ENCODE measurements at places on chromosomes 1 and 21.

GRCh38 chr21:45136927-45137611, 62.7 kb downstream of the ADARB1 start:
- peak; percentile 90 for DNase-seq

GRCh38 chr21:30714456-30714855, 4.1 kb downstream of the KRTAP21-3 start:
- no peak for DNase-seq

- DNase-seq = no peak
Observed at GRCh38 chr1:209855006-209855405, 27.2 kb downstream of the UTP25 start.

- DNase-seq = no peak
Observed at GRCh38 chr1:65459397-65459768, 38.9 kb downstream of the LEPR start.

GRCh38 chr1:98472878-98473277, 188.6 kb upstream of the SNX7 start:
- no peak for DNase-seq

DNA sequence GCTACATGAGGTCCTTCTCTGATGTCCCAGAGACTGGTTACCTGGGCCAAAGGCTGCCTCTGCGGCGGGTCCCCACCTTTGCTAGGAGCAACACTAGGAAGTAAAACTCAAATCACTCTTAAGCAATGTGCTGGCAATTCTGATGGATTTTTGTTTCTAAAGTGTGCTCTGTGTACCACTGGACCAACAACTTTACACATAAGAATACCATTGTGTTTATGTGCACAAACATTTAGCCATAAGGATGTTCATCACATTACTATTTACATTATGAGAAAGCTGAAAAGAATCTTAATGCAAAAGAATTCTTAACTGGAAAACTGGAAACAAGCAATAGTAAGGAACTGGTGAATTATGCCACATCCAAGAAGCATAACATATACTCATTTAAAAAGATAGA, 38.6 kb downstream of the SSBP3 start:
- DNase-seq = no peak

- no peak for DNase-seq
Observed at GRCh38 chr1:2088458-2088857, 38.2 kb downstream of the PRKCZ start.

GRCh38 chr1:90074137-90074536, 79.2 kb downstream of the ZNF326 start:
- no peak for DNase-seq

GRCh38 chr1:30405631-30406212, 317.7 kb downstream of the MATN1 start:
- no peak for DNase-seq

- DNase-seq = no peak
Observed at GRCh38 chr1:51559064-51559500, 40.0 kb upstream of the EPS15 start.

GRCh38 chr1:10936998-10937901, 75.2 kb upstream of the TARDBP start:
- DNase-seq = no peak

- no peak for DNase-seq
Observed at GRCh38 chr1:184223216-184223615, 163.6 kb upstream of the C1orf21 start.

- DNase-seq = no peak
Observed at GRCh38 chr1:112991402-112992120, 35.6 kb upstream of the SLC16A1 start.

DNA sequence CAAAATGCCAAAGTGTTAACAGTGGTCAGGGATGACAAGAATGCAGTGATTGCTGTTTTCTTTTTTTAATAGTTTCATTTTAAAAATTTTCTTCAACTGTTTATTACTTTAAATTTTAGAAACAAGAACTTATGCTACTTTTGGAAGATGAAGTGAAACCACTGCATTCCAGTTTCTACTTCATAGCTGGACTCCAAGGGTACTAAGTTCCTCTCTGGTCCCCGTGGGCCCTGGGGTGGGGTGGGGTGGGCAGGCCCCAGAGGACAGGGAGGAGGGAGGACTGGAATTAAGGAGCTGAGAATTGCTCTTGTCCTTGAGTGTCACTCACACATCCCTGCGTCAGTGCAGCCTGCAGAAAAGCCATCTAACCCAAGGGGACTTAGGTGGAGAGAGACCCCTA, 97.3 kb downstream of the RAVER2 start:
- DNase-seq = no peak

DNA sequence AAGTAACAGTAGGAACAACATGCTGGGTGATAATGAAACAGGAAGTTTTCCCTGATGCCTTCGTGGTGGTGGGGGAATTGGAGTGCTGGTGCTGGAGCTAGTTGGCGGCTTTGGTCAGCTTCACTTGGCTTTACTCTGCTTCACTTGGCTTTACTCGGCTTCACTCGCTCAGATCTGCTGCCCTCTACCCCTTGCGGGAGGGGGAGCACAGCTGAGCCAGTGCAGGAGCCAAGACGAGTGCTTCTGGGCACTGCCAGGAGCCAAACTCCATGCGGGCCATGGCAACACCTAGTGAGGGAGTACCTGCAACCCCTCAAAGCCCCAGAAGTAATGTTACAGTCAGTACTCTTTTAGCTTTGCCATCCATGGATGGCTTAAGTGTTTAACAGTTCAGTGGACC, 10.6 kb upstream of the PRKACB start:
- DNase-seq = no peak

- no peak for DNase-seq
Observed at GRCh38 chr1:30600258-30600657, 123.1 kb downstream of the MATN1 start.

DNA sequence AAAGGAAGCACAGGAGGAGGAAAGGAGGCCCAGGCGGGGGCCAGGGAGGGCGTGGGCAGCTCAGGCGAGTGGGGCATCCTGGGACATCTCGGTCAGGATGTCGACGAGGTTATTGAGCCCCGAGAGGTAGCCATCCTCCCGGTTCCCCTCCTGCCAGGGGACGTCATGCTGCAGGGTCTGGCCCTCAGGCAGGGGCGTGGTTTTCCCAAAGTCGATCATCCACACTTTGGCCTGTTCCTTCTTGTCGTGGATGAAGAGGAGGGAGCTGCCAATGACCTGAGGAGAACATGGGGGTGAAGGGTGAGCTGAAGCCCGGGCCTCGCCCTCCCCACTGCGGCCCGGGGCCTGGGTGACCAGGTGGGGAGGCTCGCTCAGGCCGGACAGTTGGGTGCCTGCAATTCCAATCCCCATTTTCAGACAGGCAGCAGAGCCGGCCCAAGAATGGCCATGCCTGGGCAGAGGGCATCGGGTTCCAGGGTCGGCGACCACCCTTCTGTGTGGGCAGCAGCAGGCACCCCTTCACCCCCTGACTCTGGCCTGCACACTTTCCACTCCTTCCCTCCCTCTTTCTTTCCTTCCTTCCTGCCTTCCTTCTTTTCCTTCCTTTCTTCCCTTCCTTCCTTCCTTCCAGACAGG, 86.2 kb downstream of the STUM start:
- no peak for DNase-seq

DNA sequence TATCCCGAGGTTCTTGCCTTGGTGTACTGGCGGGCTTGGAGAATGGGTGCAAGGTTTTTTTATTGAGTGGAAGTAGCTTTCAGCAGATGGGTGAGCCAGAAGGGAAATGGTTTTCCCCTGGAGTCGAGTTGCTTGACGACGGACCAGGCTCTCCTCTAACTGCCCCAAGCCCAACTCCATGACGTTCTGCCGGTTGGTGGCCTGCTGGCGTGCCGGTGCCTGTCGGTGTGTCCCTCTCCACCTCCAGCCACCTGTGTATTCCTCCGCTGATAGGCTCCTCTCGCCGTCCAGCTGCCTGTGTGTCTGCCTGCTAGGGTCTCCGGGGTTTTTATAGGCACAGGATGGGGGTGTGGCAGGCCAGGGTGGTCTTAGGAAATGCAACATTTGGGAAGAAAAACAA, 34.3 kb upstream of the PTGFRN start:
- DNase-seq = no peak

DNA sequence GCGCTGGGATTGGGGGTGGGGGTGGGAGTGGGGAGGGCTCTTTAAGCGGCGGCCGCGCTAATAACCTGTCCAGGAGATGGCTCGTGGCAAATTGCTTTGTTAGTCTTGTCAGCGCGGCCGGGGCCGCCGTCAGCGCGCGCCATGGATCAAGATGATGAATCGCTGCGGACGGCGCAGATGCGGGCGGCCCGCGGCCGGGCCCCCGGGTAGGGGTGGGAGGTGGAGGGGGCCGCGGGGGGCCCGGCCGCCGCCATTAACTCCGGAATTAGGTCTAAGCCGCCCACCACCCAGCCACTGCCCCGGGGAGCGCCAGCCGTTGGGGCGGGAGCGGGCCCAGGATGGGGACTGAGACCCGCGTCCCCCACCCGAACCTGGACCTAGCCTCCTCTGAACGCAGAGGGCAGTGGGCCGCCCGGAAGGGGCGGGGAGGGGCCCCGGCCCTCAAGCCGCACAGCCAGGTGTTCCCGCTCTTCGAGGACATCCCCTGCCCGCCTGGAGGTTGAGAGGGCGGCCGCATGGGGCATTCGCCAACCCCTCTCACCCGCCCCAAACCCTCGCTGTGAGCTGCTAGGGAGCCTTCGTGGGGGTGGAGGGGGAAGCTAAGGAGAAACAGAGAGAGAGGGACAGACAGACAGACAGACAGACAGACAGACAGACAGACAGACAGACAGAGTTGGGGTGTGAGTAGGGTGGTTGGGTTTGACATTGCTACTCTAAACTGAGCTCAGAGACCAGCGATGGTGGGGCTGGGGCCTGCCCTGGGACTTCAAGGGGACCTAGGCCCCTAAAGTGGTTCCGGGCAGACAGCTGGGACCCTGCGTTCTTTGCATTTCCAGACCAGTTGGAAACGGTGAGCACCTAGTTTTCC, 3.8 kb upstream of the DMBX1 start:
- peak; percentile 52 for DNase-seq

DNA sequence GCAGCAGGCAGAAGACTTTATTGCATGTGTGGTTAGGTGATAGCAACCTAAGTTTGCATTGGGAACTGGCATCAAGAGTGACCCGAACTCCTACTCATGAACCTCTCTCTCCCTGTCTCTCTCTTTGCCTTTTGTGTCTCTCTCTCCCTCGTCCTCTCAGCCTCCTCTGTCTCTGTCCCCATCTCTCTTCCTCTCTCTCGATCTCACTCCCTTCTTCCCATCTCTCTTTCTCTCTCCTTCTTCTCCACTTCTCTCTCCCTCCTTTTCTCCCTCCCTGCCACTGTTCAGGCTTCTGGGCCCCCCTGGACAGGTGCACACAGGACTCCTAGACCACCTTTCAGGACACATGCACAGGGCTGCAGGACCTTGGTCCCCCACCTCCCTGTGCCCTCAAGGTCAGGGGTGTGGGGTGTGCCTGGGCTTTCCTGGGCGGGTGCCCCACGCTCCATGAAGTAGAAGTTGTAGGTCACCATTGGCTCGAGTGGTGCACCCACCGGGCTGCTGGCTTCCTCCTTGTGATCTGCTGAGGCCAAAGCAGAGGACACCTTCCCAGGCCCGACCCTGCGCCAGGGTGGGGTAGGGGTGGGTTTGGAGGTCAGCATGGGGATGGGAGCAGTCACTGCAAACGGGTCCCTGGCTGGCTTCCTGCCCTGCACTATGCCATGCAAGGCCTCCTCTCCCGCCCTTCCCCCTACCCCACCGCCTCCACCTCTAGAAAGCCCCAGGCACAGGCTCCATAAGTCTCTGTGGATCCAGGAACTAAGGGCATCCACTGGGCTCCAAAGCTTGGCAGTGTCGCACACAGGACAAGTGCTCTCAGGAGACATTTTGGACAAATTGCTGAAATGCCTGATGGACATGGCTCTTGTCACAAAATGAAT, 13.2 kb upstream of the ZBTB17 start:
- no peak for DNase-seq

GRCh38 chr1:225731491-225731890, 46.1 kb upstream of the SRP9 start:
- DNase-seq = no peak

DNA sequence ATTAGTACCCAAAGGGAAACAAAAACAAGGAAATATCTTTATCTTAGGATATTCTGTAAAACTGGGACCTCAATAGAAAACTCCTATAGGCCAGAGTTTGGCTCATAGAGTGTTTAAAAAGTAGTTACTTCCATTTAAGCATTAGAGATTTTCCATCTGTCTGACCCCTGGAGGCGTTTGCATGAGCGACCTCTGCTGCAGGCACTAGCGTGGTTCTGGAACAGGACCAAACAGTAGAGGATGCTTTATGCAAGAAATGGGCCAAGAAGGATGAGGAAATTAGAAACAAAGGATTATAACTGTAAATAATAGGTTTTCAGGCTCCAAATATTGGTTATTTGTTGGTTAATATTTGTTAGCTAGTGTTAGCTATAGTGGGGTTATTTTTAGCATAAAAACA, 5.7 kb downstream of the ZBTB40 start:
- no peak for DNase-seq

DNA sequence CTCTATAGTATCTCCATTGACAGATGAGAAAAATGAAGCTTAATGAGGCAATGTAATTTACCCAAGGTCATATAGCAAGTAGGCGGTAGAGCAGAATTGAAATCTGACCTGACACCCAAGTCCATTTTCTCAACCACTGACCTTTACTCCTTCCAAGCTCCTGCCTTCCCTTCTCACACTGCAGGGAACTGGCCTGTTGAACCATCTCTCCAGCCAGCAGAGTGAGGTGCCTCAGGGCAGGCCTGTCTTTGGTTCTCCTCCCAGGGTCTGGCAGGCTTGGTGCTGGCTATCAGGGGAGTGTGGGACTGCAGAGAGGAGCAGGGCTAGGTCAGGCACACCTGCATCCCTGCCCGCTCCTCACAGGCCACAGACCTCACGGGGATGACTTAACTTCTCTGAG, 126.8 kb downstream of the BEND5 start:
- DNase-seq = no peak

DNA sequence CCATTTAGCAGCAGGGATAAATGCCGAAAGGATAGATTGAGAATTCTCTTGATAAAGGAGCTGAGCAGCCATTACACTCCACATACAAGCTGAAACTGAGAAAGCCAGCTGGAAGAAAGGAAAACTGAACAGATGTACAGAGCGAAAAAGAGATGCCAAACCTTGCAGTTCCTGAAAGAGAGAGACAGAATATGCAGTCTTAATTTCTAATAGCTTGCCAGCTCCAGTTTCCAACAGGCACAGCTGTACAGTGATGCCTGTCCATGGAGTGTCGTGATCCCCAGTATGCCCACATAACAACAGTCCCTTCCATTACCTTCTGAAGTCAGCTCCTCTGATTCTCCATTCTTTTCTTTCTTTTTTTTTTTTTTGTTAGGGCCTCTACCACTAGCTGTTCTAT, 22.7 kb downstream of the ABL2 start:
- DNase-seq = no peak

GRCh38 chr1:1358433-1359271, at the start of gene MXRA8:
MXRA8 (minus strand) TSS chr1:1358555; CDS start chr1:1358504, 51 bp downstream.
- peak; percentile 63 for DNase-seq

GRCh38 chr1:201504799-201505502, 2.0 kb downstream of the CSRP1 start:
- DNase-seq = no peak

- DNase-seq = no peak
Observed at GRCh38 chr1:52096216-52096615, 40.1 kb downstream of the BTF3L4 start.
